ENCODE measurements at places on chromosomes 5 and 9.

GRCh38 chr9:81771571-81771970, 82.2 kb upstream of the TLE1 start:
- DNase-seq: peak; percentile 70

DNA sequence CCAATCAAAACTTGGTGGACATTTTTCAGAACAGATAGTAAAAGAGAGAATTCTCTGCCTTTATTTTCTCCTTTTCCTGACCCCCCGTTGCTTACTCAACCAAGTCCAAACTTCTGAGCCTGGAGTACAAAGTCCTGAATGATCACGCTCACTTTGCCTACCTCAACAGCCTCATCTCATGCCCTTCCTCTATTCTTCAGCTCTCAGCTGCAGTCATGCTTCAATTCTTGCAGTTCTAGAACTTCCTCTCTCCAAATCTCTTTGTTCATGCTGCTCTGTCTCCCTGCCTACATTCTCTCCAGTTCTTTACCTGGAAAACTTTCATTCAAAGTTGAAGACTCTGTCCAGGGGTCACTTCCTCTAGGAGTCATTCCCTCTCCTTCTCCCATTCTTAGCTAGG, 398.5 kb upstream of the SLC24A2 start:
- DNase-seq: no peak

DNA sequence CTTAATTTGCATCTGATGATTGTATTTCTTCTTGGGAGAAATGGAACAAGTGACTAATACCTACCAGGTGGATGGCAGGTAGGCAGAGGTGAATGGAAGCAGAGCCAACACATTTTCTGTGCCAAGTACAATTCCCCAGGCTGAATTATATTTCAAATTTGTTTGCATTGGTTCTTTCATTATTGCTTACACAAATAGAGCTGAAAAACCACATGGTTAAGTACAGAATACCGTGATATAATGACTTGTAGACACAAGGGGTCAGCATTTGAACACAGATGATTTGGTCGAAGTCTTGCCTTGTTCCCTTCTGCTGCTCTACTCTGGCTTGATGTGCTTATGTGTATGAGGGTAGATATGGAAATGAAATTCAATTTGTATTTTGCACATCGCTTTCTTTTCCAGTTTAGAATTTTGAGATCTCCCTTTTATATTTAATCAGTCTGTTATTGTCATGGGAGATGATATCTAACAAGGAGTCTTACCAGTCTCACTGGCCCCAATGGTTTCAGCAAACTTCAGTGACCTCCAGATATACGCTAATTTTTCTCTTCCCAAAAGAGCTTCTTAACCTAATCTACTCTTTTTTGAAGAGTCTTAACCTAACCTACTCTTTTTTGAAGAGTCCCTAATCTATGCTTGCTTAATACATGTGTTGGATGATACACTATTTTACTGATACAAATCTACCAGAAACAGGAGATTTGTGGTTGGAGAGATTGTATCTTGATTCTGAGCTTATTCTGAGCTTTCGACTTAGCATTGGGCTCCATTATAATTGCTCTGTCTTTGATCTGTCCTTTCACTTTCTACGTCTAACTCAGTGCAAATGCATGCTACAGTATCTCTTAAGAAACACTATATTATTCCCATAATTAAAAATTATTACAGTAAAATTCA, 88.1 kb downstream of the PCSK1 start:
- peak; percentile 73 for DNase-seq

- no peak for DNase-seq
These were observed 78.6 kb downstream of the NTRK2 start for GRCh38 chr9:84748112-84748511.

DNA sequence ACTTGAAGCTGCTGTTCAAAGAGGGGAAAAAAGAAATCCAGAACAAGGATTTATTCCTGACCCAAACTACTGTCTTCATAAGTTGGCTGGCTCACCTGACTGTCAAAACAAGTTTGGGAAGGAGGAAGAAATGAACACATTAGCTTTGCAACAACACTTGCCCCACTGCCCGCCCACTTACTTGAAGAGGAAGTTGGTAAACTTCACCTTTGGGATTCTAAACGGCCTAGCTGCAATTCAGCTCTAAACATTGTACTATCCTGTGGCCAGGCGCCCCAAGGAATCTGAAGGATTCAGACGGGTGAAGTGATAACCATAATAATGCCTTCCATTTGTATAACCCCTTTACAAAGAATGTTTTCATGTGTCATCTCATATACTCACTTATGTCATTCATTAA, 199.4 kb downstream of the ARRDC3 start:
- DNase-seq: no peak

DNA sequence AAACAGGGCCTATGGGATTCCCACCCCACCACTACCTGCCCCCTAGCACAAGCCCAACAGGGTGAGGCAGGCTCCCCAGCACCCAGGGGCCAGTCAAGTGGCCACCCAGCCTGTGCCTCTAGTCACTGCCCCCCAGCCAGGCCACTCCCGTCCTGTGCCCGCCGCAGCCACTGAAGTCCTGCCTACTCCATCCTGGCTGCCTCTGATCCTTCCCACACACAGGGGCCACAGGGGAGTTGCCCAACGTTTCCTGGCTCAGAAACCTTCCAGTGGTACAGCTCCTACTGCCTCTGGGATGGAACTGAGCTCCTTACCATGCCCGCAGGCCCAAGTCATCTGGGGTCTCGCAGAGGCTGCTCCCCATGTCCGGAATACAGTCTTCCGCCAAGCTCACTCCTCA, 70.2 kb upstream of the STXBP1 start:
- DNase-seq: no peak

GRCh38 chr5:102713682-102714231, 41.3 kb upstream of the PAM start:
- no peak for DNase-seq
